ENCODE measurements at places on chromosomes 7 and 10.
A peak's percentile ranks its signal among the peaks of the same experiment; 100 is the strongest.

- DNase-seq: no peak
Measured at GRCh38 chr10:128180843-128181242, 54.6 kb upstream of the MKI67 start.

DNA sequence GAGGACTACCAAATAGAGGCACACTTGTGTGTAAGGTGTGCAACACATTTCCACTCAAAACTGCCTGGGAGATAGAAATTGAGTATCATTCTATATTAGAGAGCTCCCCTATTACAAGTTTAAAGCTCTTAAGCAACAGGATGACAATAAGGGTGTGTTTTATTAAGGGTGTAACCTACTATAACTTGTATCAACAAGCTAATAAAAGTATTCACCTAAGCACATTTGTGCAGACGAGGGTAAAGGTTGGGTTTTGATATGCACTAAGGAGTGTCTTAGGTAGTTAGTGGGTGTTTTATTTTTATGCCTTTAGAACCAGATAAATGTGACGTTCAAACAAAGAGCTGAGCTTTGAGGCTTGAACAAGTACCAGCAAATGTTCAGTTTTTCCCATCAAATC lies 2.8 kb upstream of the FAM53B start:
- DNase-seq: no peak

GRCh38 chr7:88789480-88790064 lies 6.0 kb downstream of the TEX47 start:
- DNase-seq: peak; percentile 26

GRCh38 chr10:59635502-59636290 lies 74.0 kb downstream of the SLC16A9 start:
- DNase-seq: no peak

DNA sequence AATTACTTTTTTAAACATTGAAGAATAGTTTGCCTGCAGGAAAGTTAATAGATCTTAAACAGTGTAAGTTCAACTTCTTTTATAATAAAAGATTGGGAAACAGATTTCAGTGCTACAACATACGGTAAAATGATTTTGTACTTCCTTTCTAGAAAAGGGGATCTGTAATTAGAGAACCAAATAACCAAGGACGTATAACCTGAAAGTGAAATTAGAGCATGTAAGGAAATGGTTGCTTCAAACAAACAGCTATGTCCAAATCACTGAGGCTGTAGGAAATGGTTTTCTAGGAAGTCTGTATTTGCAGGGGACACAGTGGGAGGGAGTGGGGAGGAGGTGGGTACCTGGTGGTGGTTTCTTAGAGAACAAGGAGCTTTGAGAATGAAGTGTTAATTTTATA lies 57.9 kb upstream of the EXOC6 start:
- DNase-seq: no peak

GRCh38 chr10:117078168-117078837 lies 59.8 kb downstream of the VAX1 start:
- no peak for DNase-seq

DNA sequence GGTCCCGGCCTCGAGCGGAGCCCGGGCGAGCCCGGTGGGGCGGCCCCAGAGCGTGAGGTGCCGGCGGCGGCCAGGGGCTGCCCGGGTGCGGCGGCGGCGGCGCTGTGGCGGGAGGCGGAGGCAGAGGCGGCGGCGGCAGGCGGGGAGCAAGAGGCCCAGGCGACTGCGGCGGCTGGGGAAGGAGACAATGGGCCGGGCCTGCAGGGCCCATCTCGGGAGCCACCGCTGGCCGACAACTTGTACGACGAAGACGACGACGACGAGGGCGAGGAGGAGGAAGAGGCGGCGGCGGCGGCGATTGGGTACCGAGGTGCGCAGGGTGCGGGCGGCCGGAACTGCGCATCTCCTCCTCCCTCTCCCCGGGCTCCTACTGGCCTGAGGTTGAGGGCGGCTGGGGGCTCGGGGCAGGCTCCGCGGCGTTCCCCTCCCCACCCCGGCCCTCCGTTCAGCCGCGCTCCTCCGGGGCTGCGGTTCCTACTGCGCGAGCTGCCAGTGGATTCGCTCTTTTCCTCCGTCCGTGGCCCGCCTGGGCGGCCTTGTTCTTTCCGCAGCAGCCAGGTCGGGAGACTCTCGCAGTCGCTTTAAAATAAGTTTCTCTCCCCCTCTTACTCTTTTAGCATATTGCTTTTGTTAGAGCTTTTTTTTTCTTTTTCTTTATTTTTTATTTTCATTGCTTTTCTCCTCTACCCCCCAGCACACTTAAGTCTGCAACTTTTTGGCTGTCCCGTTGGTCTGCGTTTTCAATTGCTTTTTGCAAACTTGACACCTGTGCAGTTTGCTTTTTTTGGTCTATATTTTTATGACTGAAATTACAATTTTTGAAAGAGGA lies 600 bp downstream of the SIRT1 start:
- peak; percentile 81 for DNase-seq

DNA sequence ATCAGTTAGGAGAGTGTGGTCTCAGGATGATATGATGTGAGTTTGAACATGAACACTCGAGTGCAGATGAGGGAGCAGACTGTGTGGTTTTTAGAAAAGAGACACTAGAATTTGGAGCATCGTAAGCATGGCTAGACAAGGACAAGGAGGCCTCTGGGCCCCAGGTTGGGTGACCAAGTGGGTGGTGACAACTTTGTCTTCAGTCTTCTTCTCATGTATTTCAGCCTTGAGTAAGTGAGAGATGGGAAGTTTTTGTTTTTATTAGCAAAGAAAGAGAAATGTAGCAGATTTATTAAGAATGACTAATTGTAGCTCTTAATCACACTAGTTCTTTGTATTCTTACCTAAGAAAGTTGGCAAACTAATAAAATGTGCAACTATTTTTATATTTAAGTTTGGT lies 16.3 kb downstream of the TES start:
- DNase-seq: no peak

DNA sequence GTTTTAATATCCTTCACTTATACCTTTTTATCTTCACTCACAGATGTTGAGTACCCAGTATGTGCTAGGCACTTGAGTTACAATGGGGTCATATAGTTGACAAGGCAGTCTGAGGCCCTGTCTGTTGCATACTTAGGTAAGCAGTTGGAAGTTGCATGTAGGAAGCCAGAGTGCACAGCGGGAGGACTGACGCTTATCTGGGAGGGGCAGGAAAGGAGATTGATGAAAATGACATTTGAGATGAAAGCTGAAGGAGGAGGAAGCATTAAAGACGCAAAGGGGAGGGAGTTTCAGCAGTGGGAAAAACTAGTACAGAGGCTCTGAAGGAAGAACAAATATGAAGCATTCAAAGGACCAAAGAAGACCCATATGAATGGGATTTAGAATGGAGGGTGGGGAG lies 266.2 kb downstream of the HTR7 start:
- no peak for DNase-seq

- peak; percentile 16 for DNase-seq
Measured at GRCh38 chr7:21507627-21508343, 35.1 kb upstream of the DNAH11 start.

- no peak for DNase-seq
Measured at GRCh38 chr10:78516236-78516635, 482.6 kb downstream of the RPS24 start.

DNA sequence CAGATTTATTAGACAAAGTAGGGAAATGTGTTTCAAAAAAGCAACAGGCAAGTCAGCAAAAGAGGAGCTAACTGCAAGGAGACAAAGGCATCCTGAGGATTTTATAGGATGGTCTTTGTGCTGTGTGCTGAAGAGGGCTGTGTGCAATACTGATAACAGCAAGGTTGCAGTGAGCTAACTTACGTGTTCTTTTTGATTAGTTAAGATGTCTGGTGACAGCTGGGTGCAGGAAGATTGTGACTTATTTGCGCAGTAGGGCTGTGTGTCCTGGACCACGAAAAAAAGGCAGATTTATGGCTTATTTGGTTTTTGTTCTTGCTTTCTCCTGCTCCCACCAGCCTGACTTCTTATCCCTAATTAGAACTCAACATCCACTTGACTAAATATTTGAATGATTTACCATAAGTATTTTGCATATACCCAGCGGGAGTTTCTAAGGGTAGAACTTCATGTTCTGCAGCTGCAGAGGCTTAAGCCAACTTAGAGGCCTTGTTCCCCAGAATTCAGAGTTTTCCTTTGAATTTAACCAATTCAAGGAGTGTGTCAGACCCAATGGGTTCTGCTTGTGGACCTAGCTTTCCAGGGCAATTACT lies 119.0 kb downstream of the ANKRD26 start:
- DNase-seq: no peak

GRCh38 chr7:108014747-108015682 lies 12.1 kb upstream of the LAMB1 start:
- peak; percentile 79 for DNase-seq

DNA sequence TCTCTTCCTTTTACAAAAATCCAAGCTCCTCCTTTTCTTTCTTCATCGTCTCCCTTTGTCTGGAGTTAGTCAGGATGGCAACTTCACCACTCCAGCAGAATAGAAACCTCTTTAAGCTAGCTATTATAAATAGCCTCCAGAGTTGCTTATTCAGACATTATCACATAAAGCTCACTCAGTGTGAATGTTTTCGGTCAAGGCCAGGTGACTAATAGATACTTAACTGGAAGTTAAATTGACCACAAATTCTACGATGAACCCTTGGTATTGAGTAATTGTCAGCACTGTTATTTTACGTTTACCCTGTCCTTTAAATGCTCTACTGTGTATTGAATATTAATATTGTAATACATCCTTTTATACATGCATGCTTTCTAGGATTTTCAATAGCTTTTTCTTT lies 340.4 kb downstream of the OTUD1 start:
- DNase-seq: no peak

- no peak for DNase-seq
Measured at GRCh38 chr10:128254476-128254875, 128.3 kb upstream of the MKI67 start.

DNA sequence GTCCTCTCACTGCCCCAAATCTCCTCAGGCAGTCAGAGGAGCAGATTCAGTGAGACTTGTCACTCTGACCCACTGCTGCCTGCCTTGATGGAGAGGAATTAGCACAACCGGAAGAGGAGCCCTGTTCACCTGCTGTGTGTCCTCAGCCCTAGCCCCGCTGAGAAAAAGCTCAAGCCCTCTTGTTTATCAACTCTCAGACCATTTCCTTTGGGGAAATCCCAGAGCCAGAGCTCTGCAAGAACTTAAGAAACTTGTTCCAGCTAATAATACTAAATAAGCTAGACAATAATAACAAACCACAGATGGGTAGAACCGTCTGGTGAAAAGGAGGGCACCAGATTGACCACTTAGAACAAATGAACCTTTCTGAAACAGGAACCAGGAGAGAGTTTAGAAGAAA lies 37.7 kb upstream of the ITGB1 start:
- no peak for DNase-seq

DNA sequence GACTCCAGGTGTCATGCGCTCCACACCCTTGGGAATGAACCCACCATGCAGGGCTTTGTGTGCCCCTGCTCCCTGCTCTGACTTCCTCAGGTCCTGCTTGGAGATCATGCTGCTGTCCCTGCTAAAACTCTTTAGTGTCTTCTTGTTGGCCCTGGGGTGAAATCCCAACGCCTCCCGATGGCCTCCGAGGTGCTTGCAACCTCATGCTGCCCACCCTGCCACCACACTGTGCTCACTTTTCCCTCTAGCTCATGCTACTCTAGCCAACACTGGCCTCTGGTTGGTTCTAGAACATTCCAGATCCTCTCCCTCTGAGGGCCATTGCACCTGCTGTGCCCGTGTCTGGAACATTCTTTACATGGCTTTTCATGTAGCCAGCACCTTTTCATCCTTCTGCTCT lies 227.7 kb downstream of the ADAM12 start:
- no peak for DNase-seq

DNA sequence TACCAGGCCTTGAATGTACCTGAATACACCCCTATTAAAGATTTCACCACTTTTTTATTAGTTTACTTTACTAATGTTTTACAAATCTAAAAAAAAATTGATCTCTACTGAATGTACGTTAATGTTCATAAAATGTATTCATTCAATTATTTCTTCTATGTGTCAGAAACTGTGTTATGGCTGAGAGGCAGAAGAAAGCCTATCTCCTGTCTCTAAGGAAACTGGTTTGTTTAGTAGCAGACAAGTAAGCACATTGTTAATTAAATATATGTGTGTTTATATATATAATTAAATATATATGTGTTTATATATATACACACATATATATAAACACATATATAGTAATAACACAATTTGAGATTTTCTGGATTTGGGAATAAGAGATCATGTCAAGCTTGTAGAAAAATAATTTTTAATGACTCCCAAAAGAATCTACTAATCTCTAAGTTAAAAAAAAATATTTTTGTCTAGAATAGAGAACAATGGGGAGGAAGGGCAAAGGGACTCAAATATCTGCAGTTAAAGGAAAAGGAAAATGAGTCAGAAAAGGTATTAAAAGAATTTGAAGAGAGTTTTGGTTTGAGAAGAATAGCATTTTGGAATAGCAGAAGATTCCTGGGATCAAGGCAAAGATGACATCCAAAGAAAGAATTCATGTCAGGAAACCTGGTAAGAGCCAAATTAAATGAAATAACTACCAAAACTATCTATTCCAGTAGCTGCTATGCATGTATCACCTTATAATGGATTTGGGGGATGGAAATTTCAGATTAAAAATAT lies 92.1 kb downstream of the CH25H start:
- DNase-seq: no peak

DNA sequence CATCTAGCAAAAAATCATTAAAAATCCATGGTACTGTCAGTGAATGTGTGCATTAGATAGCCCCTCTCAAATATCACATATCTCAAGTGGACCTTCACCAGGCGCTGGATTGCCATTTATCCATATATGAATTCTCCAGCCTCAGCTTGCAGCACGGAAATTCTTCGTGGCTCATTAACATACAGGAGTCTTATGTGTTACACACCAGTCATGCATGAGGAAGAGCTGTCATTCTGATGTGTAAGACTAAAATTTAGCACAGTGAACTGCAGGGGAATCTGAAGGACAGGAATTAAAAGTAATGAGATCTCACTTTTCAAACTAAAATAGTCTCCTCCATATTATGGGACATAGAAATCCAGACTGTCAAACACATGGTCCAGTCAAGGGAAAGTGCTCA lies 542.4 kb upstream of the DPP6 start:
- DNase-seq: no peak

GRCh38 chr10:72593963-72594362 lies 31.9 kb downstream of the MICU1 start:
- no peak for DNase-seq

DNA sequence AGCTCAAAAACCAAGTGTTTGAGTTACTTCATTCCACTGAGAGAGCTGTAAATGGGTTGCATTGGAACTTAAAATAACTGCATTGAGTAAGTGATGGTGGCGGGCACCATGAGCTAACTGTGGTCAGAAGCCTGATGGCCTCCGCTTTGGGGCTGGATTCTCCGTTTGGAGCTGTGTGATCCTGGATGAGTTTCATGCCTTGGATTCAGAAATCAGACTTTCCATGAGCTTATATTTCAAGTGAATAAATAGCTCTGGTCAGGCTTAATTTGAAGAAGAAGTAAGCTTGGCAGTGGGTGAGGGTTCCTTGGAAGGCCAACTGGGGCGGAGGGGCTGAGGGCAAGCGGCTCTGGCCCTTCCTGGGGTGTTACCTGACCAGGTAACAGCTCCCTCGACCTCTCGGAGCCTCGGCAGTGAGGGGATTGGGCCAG lies 5.6 kb downstream of the HTRA1 start:
- DNase-seq: no peak

- peak; percentile 98 for DNase-seq
Measured at GRCh38 chr10:63798599-63799498, 277.6 kb downstream of the REEP3 start.

Data from astrocyte of the spinal cord (primary cell).